ENCODE measurements at places on chromosomes 11 and 22.
A peak's percentile ranks its signal among the peaks of the same experiment; 100 is the strongest.

- DNase-seq = no peak
These were observed 108.5 kb downstream of the CD44 start for GRCh38 chr11:35247428-35247827.

GRCh38 chr11:5547982-5548381 lies 358 bp downstream of the OR52H1 start:
- no peak for DNase-seq

GRCh38 chr11:17542249-17542648 lies 2.0 kb downstream of the USH1C start:
- no peak for DNase-seq

DNA sequence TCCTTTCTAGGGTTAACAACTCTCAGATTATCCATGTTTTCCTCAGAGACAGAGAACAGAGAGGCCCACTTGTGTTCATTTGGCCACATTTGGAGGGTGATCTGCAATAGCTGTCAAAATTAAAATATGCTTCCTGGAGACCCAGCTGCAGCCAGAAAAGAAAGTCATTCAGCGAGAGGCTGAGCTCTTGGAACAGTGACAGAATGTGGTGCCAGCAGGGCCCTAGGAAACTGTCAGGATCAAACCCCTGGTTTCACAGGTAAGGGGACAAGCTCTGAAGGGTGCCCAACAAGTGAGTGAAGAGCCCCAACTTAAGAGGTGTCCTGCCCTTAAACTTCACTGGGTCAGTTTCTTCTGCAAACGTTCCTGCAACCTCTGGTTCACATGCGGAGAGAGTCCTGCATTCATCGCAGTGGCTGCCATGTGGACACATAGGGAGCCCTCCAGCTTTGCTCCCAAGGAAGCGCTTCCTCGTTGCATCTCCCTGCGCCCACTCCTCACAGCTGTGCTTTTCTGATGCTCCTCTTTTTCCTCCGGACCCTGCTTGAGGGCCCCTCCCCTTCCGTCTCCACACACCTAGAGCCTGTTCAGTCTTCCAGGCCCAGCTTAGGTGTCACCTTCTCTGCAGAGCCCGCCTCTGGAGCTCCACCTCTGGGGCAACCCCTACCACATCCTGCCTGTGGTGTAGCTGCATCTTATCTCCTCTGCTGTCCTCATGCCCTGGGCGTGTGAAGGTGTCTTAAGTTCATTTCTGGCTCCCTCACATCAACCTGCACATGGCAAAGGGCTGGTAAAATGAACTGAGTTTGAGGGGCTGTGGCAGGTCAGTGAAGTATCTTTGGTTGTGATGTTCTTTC lies 3.9 kb downstream of the UCP3 start:
- DNase-seq = no peak

DNA sequence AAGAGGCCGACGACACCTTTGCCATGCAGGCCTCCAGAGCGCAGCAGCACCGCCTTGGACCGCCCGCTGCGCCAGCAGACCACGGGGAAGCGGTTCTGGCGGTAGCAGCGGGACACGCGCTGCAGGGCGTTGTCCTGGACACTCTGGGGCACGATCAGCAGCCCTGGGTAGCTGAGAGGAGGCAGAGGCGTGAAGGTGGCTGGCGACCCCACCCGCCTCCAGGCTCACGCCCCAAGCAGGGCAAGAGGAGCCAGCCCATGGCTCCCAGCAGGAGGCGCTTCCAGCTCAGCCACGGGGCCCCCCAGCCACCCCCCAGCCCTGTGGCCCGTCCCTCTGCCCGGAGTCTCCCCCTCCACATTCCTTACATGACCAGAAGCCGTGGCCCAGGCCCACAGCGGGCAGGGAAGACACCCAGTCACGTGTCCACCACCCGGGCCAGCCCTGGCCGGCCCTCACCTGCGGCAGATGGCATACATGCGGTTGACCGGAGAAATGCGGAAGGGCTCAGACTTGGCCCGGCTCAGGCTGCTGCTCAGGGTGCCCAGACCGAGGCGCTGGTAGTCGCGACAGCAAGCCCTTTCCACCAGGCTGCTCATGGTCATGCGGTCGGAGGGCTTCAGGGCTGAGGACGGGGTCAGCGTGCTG lies 15.2 kb downstream of the SBF1 start:
- DNase-seq = no peak

DNA sequence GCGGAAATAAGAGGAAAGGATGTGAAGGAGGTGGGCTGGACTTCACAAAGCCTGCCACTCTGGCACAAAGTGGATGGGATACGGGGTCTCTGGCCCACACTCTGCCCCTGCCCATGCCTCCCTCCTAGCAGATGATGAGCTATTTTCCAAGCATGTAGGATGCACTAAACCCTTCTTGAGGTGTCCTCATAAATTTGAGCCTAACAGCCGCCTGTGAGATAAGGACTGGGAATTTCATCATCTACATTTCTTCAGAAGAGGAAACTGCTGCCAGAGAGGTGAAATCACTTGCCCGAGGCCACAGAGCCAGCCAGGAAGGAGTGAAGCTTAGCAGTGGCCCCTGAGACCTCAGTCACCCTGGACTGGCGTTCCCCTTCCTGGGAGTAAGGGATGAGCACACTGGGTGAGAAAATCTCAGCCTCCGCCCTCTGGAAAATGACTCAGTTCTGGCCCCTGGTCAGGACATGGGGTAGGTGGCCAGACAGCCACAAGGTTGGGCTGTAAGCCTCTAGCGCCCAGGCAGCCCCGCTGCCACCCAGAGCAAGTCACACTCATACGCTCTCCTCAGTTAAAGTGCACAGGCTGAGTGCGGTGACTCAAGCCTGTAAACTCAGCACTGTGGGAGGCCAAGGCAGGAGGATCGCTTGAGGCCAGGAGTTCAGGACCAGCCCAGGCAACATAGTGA lies 27.9 kb downstream of the MB start:
- no peak for DNase-seq

DNA sequence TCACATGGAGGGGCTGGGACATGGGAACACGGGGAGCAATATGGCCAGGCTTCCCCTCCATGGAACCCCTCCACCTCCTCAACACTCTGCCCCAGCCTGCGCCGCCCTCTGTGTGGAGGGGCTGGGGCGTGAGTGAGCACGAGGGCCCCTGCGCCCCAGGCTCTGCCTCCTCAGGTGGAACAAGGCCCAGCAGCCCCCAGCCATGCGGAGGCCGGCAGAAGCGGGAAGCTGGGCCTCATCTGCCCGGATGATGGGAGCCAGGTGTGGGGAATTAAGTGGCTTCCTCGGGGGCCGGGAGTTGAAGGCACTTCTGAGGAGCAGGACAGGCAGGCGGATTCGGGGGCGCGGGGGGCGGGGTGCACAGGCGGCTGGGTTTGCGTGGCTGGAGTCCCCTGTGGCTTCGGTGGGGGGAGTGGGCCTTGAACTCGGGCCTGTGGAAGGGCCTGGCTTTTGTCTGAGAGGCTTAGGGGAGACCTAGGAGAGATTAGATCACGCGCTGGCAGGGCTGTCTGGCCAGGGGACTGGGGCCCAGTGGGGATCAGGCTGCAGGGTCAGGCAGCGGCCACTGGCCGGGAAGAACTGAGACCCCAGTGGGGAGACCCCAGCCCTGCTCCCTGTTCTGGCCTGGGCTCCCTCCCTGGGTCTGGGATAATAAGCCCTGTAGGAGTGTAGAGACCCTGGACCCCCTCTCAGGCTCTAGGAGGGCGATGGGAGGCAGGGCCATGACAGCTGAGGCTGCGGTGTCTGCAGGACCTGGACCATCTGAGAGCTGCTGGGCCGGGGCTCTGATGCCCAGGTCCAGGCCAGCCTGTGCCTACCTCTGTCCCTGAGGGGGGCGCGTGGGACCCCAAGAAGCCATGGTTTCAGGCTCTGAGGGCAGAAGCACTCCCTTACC lies 13.3 kb downstream of the PRR33 start:
- DNase-seq = no peak

DNA sequence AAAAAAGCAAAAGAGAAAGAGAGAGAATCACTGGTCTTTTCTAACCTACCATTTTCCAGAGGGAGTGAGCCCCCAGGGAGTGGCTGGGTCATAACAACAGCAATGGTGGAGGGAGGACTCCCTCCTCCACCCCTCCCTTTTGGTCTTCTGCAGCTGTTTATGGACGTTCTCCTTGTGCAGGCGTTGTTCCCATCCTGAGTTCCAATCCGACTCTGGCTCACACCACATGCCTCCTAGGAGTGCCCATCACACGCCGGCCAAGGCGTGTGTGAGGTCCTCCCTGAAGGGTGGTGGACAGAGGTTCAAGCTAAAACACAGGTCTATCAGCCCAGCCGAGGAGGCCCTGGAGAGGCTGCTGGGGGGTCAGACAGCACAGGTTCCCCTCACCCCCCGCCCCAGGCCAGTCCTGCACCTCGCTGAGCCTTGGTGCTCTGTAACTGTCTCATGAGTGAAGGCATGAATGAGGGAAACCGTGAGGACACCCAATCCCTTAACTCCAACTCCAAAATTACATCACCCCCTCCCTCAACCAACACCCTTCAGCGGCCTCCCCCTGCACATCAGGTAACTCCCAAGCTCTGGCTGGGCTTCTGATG lies 29.4 kb downstream of the IFT27 start:
- DNase-seq = no peak

- DNase-seq = no peak
These were observed 73.0 kb downstream of the RSF1 start for GRCh38 chr11:77747381-77747969.

DNA sequence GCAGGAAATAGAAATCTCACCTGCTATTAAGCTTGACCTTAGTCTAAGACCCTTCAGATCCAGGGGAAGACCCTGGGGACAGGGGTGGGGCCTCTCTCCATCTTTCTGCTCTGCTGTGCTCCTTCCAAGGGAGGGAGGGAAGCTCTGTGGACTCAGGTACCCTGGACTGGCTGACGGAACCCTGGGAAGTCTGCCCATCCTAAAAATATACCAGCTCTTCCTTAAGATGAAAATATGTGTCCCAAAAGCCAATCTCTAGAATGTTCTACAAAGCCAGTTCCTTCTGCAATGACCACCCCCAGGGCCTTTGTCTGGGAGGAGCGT lies 73.7 kb downstream of the RTL6 start:
- no peak for DNase-seq

DNA sequence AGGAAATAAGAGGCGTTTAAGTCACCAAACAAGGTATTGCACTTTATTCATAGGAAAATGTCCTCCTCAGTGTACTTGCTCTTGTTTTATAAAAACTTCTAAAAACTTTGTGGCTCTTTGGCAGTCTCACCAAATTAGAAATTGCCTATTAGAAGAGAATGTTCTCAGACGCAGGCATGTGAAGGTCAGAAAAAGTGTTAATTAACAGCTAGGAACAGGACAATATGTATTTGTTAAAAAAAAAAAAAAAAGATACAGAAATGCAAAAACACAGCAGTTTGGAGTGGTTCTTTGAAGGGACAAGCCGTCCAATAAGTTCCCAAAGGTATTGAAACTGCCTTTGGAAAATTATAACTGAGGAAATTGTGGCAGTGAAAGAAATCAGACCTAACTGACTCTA lies 67.9 kb downstream of the SLC25A17 start:
- no peak for DNase-seq

GRCh38 chr11:7520981-7521487 lies 7.2 kb downstream of the PPFIBP2 start:
- no peak for DNase-seq

DNA sequence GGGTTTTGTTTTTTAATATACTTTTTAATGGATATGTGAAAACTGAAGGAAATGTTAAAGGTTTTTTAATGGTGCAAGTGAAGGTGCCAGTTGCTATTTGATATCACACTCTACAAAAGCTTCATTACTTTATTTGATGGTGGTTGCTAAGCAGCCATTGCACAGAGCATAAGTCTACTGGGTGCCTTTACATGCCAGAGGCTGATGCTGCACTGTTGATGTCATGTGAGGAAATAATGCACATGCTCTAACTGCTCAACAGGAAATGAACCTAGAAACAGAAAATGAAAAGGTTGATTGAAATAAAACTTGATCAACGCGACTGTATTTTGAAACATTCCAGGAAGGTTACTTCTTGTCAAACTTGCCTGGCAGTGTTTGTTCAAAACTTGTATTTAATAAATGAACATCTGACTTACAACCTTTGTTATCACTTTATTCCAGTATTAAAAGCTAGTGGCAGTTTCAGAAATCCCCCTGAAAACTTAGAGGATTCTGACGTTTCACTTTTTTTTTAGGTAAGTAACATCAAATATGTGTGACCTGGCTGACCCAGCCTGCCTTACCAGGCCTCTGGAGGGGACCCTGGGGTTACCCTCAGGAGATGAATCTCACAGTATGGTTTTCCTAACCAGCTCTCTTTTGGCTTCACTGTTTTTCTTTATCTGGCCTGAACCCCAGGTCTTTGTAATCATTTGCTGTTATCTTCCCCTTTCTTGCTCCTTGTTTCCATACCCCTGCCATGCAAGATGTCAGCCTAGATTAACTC lies 2.4 kb upstream of the ATP5MG start:
- DNase-seq = no peak

DNA sequence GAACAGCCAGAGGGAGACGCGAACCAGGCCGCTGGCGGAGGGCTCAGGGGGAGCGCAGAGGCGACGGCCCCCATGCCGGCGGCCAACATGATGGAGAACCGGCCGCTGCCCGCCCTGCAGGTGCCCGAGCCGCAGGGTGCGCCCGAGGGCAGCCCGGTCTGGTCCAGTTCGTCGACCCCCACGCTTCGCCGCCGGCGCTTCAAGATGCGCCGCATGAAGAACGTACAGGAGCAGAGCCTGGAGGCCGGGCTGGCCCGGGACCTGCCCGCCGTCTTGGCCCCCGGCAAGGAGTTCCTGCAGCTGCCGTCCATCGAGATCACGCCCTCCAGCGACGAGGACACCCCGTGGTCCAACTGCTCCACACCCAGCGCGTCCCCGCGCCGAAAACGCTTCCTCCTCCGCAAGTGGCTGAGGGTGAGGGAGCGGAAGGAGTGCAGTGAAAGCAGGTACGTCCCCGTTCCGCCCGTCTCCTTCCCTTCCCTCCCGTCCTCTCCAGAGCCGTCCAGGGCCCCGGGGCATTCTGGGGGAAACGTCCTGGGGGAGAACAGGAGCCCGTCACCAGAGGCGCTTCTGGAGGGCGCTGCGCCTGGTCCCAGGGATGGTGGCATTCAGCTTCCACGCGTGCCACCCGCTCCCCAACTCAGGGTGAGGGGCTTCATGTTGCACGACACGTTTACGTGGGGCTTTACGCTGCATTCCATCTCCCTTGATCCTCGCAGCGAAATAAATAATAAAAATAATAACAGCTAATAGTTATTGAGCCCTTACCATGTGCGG lies 840 bp downstream of the GRAMD1B start:
- DNase-seq = no peak

- no peak for DNase-seq
These were observed 579 bp upstream of the PHLDB1 start for GRCh38 chr11:118606844-118607228.

DNA sequence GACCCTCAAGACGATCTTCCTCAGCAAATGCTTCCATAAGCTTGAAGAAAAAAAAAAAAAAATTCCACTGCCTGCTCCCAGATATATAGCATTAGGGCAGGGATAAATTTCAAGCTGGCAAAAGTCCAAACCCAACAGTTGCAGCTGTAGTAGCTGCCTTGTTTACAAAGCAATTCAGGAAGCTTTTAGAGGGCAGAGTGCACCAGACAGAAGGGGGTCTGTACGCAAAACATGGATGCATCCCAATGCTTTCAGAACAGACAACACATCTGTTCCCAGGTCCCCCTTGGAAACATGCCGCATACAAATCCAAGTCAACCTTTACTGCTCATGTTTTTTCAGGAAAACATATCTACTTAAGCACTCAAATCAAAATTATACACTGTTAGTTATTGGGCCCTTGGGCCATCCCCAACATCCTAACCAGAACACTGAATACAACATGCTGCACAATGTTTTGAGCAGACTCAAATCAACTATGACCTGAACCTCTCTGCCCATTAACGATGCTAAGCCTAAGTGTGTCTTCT lies 94.5 kb downstream of the CADM1 start:
- peak; percentile 62 for DNase-seq
